Ascending aorta (tissue), 2 donors: ENCODE measurements at places on chromosomes 11 and 22. TPM values are rescaled to one million over a fixed set of nuclear protein-coding genes. Genes with fewer than 3 reads are reported as not detected.

DNA sequence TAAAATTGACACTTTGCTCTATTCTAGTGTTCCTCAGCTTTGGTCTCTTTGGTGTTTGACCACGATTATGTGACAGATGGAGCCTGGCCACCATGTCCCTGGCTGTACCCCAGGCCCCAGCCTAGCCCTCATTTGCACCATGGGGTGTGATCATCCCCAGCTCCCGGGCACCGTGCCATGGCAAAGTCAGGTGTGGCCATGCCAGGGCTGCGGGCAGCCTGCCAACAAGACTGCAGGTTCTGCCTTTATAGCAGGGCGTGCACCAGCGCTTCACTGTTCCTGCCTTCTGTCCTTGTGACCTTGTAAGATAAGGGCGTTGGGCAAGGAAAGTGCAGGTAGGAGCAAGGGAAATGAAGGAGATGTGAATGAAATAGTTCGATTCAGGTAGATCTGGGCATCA lies 22.4 kb upstream of the APOBEC3A start:
- no peak for DNase-seq

CCDC157 gene
- 7.0 TPM for total RNA-seq

DNA sequence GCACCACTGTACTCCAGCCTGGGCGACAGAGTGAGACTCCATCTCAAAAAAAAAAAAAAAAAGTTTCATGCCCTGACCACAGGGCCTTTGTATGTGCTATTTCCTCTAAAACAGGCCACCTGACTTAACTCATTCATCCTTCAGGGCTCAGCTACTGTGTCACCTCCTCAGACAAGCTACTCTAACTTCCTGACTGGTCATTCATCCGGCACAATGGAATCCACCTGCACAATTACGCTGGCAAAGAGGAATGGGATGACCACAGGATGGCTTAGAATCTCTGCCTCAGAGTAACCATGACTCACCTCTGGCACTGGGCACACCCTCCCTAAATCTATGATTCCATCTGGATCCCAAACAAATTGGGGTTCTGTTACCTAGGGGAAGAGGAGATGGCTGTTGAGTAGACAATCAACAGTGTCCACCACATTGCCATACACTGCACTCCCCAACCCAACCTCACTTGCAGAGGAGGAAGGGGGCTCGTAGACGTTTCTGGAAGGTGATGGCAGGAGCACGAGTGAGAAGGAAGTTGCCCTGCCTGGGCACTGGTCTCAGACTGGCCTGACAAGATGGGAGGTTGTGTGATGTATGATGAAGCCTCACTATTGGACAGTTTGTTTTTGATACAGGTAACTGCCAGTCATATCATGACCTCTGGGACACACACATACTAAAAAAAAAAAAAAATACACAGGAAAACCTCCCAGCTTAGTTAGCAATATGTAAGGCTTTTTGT lies 22.8 kb upstream of the HMOX1 start:
- no peak for DNase-seq

KDM4E gene
- total RNA-seq, result not detected

IGLL1 gene
- not detected for total RNA-seq

GRCh38 chr22:23847991-23848864 lies 9.4 kb upstream of the DERL3 start:
- no peak for DNase-seq

CRELD2 gene
- total RNA-seq, result 61.8 TPM

- DNase-seq, result no peak
Observed at GRCh38 chr11:28223994-28224393, 115.8 kb downstream of the METTL15 start.

MFRP gene
- total RNA-seq, result not detected

SYCE3 gene
- total RNA-seq, result not detected

- no peak for DNase-seq
Observed at GRCh38 chr11:32527261-32528175, 56.1 kb upstream of the EIF3M start.

DNA sequence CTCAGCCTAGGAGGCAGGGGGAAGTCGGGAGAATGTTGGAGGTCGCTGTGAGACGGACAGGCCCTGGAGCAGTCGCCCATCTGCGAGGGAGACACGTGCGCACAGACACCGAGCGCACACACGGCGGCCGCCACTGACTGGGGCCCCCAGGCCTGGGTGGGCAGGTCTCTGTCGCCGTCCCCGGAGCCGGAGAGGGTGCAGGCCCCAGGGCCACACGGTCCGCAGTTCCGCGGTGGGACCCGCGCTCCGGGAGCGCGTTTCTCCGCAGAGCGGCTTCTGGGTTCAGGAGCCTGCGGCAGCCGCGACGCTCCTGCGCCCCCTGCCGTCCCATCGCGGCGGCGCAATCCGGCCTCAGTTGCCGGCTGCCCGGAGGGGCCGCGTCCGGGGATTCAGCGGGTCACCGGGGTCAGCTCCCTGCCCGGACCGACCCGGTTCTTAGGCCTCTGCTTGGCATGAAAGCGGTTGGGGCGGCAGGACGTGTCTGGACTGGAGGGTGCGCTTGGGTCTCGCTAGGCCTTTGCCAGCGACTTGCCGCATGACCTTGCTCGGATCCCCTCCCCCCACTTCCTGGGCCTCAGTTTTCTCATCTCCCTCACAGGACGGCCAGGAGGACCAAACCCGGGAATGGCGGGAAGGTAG lies 31.2 kb downstream of the PDE2A start:
- DNase-seq, result peak; percentile 74

DNA sequence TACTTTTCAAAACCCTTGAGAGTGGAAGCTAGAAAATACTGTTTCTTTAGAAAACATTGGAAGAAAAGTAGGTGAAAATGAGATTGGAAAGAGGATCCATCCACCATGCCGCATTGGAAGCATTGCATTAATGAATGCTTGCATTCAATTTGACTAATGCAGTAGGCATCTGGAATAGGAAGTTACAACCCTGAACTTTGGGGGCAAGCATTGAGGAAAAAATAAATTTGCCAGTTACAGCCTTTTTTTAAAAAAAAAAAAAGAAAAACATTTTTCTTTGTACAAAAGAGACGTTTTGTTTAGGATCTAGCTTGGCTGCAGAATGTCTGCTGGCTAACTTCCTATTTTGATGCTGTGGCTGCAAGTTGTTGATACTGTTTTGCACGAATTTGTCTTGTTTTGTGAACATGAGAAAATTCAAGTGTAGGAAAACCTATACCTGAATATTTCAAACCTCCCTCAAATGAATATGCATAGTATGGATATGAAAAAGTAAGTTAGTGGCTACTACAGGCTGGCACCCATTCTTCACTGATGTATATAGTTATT lies 28.1 kb downstream of the RTN3 start:
- DNase-seq, result no peak

OR2D2 gene
- total RNA-seq, result not detected

- DNase-seq, result no peak
Observed at GRCh38 chr22:42969348-42969975, 45.5 kb downstream of the PACSIN2 start.

GRCh38 chr22:24753914-24754313 lies 20.6 kb downstream of the PIWIL3 start:
- no peak for DNase-seq

CWF19L2 gene
- total RNA-seq, result 10.2 TPM

NAGA gene
- 52.3 TPM for total RNA-seq

DNA sequence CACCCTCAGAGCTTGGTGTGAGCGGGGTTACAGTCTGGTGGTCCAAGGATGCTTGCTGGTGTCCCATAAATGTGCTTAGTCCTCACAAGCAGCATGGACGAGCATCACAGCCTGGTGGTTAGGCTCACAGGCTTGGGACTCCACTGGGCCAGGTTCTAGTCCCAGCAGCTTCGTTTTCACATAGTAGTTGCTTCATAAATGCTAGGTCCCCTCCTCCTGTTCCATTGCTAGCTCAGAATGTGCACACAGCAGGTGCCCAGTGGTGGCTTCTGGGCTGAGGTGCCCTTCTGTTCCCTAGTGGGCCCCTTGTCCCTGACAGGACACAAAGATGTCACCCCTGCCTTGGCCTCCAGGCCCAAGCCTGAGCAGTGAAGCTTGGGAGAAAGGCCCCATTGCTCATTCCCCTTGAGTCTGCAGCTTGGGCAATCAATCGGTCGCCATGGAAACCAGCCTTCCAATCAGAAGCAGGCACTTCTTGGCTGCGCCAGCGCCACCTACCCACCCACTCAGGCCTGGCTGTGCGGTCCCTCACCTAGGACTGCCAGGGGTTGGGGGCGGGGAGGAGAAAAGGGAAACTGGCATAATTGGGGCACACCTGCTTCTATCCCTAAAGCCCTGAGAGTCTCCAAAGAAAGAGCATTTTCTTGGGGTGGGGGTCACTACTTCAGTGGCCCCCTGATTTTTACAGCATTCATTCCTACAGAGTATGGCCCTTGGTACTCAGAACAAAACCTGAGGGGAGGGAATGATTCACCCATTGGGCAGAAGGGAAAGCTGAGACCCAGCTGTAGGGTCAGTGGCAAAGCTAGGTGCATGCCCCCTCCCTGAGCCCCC lies 48.1 kb downstream of the CYTH4 start:
- no peak for DNase-seq

SLC43A1 gene
- total RNA-seq, result 18.4 TPM

POU2F3 gene
- not detected for total RNA-seq

HORMAD2 gene
- not detected for total RNA-seq

GRCh38 chr11:20501971-20502370 lies 97.4 kb upstream of the SLC6A5 start:
- no peak for DNase-seq

GRCh38 chr11:111206472-111206871 lies 39.1 kb upstream of the POU2AF2 start:
- no peak for DNase-seq

GRCh38 chr11:46330563-46331281 lies 16.5 kb upstream of the DGKZ start:
- DNase-seq, result no peak

DNA sequence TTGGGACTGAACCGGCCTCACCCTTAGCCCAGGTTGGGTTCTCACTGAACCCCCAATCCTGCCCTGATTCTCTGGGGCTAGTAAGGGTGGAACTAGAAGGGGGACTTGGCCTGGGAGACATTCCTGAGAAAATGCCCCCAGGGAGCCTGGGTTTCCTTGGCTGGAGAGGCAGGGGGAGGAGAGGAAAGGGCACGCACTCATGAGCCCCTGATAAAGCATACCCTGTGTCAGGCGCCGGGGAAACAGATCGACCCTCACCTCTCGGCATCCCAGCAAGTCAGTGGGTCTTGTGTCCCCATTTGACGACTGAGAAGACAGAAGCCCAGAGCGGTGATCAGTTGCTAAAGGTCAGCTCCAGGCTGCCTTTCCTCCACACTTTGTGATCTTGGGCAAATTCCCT lies 47.7 kb upstream of the RTL6 start:
- no peak for DNase-seq

DNA sequence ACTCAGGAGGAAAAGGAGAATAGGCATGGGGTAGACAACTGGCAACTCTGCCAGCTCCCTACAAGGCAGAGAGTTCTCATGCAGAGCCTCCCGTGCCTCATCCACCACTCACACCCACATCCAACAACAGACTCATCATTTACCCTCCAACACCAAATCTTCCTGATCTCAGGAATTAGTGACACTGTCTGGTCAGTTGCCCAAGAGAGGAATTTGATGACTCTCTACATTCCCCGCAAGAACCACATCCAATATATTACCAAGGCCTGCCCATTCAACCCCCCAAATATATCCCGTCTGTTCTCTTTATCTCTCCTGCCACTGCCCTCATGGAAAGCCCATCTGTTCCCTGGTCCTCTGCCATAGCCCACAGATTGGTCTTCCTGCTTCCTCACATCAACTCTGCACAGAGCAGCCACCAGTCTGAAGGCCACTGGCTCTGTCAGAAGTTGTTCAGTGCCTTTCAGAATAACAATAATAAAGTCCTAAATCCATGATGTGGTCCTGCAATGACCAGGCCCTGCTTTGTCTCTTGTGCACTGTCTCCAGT lies 57.5 kb upstream of the CD82 start:
- DNase-seq, result no peak

- no peak for DNase-seq
Observed at GRCh38 chr11:130486391-130486836, 38.0 kb downstream of the ADAMTS15 start.

LYVE1 gene
- total RNA-seq, result 66.3 TPM

DNA sequence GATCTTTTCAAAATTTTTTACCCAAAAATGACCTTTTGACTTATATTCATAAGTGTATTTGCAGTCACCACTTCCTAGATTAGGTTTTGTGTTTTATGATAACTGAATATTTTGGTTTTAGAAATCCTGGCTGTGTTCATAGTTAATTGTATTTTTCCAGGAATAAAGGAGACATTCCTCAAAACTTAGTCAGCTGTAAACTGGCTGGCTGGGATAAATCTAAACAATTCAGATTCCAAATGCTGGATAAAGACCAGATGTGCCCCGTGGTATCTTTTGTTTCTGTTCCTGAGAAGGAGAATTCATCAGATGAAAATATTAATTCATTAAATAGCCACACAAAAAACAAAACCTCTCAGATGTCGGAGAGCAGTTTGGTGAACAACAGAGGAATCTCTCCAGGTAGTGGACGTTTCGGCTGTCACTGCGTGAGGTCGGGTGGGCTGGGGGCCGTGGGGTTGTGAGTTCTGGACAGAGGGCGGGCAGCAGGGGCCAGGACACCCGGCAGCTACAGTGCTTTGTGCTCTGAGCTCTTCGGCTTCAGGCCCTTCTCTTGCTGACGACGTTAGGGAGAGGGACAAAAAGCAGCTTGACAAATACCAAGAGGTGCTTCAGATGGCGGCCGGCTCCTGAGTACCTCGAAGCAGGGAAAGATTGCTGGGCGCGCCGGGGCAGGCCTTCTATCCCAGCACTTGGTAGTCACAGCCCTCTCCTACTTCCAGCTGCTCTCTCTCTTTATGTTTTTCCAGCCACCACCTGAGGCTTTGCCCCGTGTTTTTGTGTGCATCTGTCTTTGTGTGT lies 24.6 kb downstream of the MOV10L1 start:
- DNase-seq, result no peak

EEF1G gene
- 1,083 TPM for total RNA-seq

GRCh38 chr22:47199979-47200272 lies 437.5 kb downstream of the TBC1D22A start:
- no peak for DNase-seq

GRCh38 chr11:19092850-19093249 lies 24.1 kb upstream of the ZDHHC13 start:
- DNase-seq, result no peak

DNA sequence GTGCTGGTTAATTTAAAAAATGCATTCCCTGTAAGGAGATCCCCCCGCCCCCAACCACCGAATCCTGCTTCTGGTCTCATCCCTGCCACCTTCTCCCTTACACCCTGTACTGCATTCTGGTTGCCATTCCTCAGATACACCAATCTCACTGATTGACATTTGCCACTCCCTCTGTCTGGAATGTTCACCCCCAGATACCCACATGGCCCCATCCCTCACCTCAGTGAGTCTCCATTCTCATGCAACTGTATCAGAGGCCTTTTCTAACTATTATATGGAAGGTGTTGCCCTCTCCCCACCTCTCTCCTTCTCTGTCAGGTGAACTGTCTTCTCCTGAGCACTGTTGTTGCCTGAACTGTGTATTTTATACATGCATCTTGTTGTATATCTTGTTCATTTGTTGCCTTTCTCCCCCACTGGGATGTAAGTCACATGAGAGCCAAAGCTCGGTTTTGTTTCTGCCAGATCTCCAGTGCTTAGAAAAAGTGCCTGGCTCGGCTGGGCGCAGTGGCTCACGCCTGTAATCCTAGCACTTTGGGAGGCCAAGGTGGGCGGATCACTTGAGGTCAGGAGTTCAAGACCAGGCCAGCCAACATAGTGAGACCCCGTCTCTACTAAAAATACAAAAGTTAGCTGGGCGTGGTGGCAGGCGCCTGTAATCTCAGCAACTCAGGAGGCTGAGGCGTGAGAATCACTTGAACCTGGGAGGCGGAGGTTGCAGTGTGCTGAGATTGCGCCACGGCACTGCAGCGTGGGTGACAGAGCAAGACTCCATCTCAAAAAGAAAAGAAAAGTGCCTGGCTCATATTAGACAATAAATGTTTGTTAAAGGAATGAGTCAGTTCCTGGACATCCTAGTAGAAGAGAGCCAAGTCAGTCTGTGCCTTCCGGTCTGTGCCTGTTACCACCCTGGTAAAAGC lies 61.0 kb downstream of the TNRC6B start:
- DNase-seq, result no peak

C11orf16 gene
- not detected for total RNA-seq
